Spleen (tissue), 13 donors: ENCODE measurements at places on chromosomes 16 and 17. TPM values are rescaled to one million over a fixed set of nuclear protein-coding genes. Genes with fewer than 3 reads are reported as not detected.

GRCh38 chr17:3722716-3723115 lies 987 bp upstream of the HASPIN start:
- DNase-seq, result no peak

DNA sequence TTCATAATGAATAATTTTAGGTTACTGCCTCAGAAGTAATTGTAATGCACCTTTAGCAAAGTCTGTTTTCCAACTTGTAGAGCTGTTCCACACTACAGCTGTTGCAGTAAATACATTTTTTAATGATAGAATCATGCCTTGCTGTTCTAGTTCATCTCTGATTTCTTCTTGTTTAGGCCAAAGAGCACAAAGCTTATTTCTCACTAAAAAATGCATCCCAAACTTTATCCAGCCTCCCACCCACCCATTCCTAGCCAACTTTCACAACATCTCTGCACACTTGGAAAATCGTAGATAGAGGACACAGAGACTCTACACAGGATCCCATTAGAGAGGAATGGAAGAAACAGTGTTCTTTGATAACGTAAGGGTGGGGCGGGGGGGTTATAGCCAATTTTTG lies 252.2 kb upstream of the DYNLRB2 start:
- DNase-seq, result no peak

- DNase-seq, result no peak
Observed at GRCh38 chr17:45660474-45660873, 123.6 kb upstream of the CRHR1 start.

- no peak for DNase-seq
Observed at GRCh38 chr16:13032911-13033310, 131.5 kb downstream of the SHISA9 start.

The PTGES3L gene
- total RNA-seq, result 1.2 TPM

DNA sequence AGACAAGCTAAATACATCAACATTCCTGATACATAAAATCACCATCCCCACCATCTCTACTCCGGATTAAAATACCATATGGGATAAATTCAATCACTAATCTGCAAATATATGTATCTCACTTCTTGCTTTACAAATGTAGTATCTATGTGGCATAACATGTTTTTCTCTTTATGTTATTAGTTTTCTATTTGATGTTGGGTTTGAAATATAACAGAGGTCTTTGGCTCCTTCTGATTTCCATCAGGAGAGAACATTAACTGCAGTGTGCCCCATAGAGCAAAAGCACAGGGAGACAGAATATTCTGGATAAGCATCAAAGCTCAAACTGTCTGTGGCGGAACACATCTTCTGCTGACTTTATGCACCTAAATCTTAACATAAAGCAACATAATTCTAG lies 547.2 kb upstream of the CDH8 start:
- DNase-seq, result no peak

The TPSD1 gene
- not detected for total RNA-seq

- no peak for DNase-seq
Observed at GRCh38 chr17:72618001-72618509, 474.4 kb downstream of the SLC39A11 start.

DNA sequence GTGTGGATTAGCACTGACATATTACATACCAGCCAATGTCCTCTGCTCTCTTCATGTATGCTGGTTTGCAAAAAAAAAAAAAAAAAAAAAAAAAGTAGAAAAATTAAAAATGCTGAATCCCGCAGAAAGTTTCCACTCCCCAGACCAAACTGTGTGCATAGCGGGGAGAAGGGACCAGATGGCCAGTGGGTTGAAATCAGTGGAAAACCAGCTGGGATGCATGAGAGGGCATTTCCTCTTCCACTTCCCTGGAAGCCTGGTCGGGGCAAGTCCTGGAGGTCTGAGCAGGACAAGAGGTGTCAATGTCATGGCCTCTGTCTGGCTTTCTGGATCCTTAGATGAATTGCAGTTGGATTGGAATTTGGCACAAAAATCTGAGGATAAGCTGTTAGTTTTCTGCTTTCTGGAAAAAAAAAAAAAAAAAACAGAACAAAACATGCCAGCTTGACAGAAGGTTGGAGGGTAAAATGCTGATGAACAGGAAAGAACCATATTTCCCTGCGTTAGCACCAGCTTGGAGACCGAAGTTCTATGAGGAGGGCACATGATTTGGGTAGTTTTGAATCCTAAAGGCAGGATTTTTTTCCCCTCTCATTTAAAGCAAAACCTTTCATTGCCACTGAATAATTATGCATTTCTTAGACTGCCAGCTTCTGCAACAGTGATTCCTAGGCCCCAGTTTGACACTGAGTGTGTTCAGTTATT lies 941.5 kb upstream of the EEF2KMT start:
- no peak for DNase-seq

DNA sequence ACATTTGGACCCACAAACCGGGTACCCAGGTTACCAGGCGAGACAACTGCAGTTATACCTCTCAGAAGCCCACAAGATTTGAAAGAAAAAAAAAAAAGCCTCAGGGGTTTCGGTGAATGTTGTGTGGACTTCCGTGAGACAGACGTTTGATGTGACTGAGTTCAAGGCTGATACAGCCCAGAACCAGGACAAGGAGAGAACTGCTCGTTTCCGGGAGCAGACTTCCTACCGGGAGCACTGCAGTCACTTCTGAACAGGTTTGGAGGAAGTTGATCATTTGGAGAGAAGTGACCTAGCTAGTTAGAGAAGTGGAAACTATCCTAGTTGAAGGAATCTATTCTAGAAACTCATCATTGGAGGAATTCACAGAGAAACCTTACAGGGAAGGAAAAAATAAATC lies 847 bp downstream of the CKLF start:
- DNase-seq, result no peak

DNA sequence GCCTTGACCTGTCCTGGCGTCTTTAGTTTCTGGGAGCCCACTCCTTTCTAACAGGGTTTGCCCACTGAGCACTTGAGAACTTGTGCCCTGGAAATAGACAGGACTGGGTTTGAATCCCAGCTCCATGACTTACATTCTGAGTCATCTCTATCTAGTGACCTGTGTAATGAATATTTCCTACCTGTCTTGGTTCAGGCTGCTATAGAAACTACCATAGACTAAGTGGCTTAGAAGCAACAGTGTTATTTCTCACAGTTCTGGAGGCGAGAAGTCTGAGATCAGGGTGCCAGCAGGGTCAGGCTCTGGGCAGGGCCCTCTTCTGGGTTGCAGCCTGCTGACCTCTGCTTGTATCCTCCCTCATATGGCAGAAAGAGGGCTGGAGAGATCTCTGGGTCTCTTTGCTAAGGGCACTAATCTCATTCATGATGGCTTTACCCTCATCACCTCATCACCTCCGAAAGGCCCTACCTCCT lies 110.7 kb upstream of the DHX40 start:
- DNase-seq, result no peak

The RANBP10 gene
- 38.6 TPM for total RNA-seq

The TSNAXIP1 gene
- total RNA-seq, result 0.44 TPM

DNA sequence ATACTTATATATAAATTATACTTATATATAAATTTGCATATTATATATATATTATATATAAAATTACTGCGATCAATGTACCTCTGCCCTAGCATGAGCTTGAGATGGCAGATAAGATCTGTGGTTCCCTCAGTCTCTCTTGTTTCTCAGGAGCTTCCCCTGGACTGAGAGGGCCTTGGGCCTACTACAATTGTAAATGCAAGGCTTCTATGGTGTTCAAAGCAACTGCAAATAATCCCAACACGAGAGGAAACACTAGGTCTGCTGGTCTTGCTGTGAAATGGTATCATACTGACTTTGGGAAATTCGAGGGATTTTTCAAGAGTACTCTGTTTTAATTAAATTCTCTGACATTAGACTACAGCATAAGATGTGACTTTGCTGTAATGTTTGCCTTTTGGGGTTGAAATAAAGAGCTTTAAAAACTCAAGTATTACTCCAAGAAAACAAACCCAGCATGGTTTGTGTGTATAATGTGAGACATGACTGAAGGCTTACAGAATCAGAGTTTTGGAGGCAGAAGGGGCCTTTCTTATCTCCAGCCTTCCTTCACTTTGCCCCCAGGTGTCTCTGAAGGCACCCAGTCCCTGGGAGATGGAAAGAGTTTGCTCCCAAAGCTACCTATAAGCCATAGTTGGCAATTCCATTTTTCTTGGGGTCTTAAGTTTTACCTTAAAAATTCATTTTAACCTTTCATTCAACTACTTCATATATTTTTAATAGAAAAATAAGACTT lies 24.2 kb downstream of the ACSM1 start:
- DNase-seq, result no peak

DNA sequence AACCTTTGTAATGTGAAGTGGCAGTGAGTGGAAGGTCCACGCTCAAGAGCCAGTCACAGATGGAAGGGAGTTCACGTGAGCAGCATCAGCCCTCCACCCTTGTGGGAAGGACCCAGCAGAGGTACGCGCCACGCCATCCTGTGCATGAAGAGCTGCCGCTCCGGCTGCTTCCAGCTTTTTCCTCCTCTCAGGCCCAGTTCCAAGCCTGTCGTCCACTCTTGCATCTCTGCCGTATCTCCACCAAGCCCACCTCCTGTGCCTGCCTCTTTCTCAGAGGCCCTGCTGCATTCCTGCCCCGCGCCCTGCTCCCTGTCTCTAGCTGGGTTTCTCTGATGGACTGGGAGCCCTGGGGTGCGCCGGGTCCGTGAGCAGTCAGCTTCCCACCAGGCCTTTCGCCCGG lies 10.2 kb downstream of the ZC3H18 start:
- DNase-seq, result no peak

GRCh38 chr17:78438271-78438691 lies 59.8 kb downstream of the PGS1 start:
- DNase-seq, result no peak

DNA sequence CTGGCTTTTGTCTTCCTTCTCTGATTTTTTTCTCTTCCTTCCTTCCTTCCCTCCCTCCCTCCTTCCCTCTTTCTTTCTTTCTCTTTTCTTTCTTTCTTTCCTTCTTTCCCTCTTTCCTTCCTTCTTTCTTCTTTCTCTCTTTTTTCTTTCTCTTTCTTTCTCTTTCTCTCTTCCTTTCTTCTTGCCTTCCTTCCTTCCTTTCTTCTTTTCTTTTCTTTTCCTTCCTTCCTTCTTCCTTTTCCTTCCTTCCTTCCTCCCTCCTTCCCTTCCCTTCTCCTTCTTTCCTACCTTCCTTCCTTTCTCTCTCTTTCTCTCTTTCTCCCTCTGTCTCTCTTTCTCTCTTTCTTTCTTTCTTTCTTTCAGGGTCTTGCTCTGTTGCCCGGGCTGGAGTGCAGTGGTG lies 54.4 kb downstream of the SCNN1G start:
- DNase-seq, result no peak

The TERF2IP gene
- total RNA-seq, result 73.5 TPM

DNA sequence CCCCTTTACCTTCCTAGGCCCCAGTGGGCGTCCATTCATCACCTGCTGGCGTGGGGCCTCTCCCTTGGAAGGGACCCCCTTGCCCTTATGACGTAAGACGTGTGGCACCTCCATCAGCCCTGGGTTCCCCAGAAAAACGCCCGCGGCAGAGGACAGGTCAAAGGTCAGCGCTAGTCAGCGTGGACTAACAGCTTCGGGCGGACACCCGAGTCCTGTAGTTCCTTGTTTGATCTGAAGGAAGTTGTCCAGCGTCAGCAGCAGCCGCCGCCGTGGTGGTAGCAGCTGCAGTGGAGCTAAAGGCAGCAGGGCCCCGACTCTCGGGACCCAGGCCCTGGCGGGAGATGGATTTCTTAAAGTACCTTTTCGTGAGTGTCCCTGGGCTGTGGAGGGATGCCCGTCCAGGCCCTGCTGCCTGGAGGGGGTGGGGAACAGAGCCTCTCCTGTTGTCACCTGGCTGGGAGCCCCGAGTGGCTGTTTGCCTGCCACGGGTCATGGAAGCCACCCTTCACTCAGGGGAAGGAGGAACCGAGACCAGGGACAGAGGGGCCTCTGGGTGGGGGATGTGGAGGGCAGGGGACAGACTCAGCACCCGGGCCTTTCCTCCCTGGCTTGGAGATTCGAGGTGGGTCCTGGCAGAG lies 123.6 kb downstream of the OR1D5 start:
- DNase-seq, result no peak

The TP53TG3F gene
- total RNA-seq, result not detected

DNA sequence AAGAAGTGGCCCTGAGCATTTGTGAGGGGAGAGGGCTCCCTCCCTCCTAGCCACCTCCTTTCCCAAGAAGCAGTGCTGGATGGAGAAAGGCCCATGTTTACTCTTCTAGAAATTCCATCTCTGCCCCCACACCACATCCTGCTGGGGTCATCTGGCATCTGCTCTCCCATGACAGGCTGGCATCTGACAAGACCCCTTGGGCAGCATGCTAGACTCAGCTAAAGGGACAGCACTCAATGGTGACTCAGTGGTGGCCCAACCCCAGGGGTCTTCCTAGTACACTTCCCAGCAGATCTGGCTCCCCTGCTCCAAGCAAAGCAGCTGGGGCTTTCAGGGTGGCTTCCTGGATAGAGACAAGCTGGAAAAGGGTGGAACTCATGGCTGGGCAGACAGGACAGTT lies 14.4 kb downstream of the SLC38A7 start:
- DNase-seq, result no peak

The TSPOAP1 gene
- total RNA-seq, result 14.4 TPM

- peak; percentile 93 for DNase-seq
Observed at GRCh38 chr16:50274326-50275097, 8.2 kb downstream of the ADCY7 start.

GRCh38 chr17:3762922-3763776 lies 37.8 kb downstream of the ITGAE start:
- no peak for DNase-seq

The LYRM1 gene
- total RNA-seq, result 22.8 TPM

DNA sequence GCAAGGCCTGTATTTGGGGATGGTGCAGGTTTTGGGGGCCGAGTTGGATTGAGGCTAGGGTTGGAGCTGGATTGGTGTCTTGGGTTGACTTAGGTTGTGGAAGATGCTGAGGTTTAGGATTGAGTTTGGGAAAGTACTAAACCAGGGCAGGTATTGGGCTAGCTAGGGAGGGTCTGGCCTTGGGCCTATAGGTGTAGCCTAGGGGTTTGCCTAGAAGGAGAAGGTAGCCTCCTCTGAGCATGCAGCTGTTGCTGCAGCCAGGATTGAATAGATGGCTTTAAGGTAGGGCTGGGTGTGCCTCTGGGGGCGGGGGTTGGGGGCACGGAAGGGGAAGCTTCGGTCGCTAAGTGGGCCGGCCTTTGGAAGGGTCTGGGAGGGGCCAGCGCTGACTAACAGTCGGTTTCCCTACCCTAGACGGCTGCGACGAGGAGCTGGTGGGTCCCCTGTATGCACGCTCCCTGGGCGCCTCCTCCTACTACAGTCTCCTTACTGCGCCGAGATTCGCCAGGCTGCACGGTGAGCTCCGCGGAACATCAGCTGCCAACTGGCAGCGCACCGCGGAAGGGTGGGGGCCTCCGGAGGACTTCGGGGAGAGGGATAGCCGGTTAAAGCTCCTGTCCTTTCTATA lies 1.2 kb downstream of the CNTNAP1 start:
- no peak for DNase-seq

GRCh38 chr17:57953705-57954396 lies 1.4 kb downstream of the CUEDC1 start:
- peak; percentile 50 for DNase-seq

The SPSB3 gene
- 44.7 TPM for total RNA-seq

GRCh38 chr17:17781591-17782496 lies 54.9 kb downstream of the SREBF1 start:
- DNase-seq, result no peak
